Activated naive CD4-positive, alpha-beta T cell treated with anti-CD3 and anti-CD28 coated beads, Interleukin-2, amount 10 ng/mL, durations not matched to agents 7 days and 5 days (primary cell): ENCODE measurements at places on chromosomes 6 and 20.

DNA sequence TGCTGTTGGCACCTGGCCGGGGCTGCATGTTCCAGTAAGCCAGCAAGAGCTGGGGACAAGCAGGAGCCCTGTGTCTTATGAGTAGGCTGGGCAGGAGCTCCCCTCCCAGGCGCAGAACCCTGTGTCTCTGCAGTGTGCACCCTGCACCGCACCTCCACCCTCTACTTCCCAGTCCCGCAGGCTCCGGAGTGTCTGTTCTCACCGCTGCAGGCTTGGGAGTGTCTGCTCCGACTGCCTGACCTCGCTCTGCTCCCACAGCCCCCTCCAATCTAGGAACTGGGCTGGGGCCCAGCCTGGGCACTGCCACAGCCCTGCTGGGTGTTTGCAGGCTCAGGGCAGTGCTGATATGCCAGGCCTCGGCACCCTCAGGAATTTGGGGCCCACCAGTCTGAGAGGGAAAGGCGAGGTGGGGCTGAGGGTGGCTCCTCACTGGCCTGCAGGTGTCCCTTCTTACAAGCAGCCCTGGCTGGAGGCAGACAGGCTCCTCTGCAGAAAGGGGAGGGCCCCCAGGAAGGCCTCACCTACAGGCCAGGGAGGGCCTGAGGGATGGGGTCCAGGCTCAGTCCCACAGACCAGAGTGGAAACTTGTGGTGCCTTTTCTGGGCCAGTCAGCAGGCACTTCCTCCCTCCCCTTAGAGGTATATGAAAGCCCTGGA is 871.6 kb upstream of the GJE1 start:
- H3K4me3 ChIP-seq: no peak overlapping the region
- H3K36me3 ChIP-seq: no peaks in the 10 kb centered on the region
- no peak for DNase-seq

- no peak overlapping the region for H3K4me3 ChIP-seq
- H3K4me1 ChIP-seq: no peaks in the 10 kb centered on the region
- H3K36me3 ChIP-seq: no peaks in the 10 kb centered on the region
- H3K27me3 ChIP-seq: no peaks in the 10 kb centered on the region
Observed at GRCh38 chr6:23269436-23269835, 700.1 kb downstream of the HDGFL1 start.

GRCh38 chr6:40506954-40507353 is 80.2 kb downstream of the LRFN2 start:
- H3K4me1 ChIP-seq: peaks cover 4% of the 10 kb centered on the region
- no peaks in the 10 kb centered on the region for H3K36me3 ChIP-seq
- peaks cover 17% of the 10 kb centered on the region for H3K27me3 ChIP-seq
- no peak overlapping the region for H3K27ac ChIP-seq

- H3K4me1 ChIP-seq: no peaks in the 10 kb centered on the region
- no peaks in the 10 kb centered on the region for H3K36me3 ChIP-seq
- DNase-seq: no peak
- no peak overlapping the region for H3K27ac ChIP-seq
- no peak overlapping the region for H3K4me3 ChIP-seq
Observed at GRCh38 chr6:45857827-45858226, 157.8 kb downstream of the CLIC5 start.

DNA sequence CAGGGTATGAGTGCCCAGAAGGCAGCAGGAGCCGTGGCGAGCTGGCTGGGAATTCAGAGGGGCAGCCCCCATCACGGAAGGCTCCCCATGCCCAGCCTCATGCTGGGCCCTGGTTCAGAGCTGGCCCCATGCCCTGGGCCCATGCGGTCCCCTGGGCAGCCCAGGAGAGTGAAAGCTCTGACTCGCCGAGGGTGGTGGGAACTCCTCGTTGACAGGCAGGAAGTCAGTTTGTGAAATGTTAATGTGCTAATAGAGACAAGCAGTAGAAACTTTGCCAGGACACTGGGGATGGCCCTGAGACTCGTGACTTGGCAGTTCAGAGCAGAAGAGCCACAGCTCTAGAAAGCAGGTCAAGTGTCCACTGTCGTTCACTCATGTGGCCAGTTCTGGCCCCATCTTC is 353.0 kb downstream of the TAF4 start:
- no peaks in the 10 kb centered on the region for H3K4me1 ChIP-seq
- no peak for DNase-seq
- H3K27ac ChIP-seq: no peak overlapping the region

- no peaks in the 10 kb centered on the region for H3K27me3 ChIP-seq
- DNase-seq: no peak
- H3K27ac ChIP-seq: no peak overlapping the region
- peaks cover 40% of the 10 kb centered on the region for H3K4me1 ChIP-seq
- no peak overlapping the region for H3K4me3 ChIP-seq
Observed at GRCh38 chr6:33305052-33305451, 6.3 kb upstream of the RGL2 start.

DNA sequence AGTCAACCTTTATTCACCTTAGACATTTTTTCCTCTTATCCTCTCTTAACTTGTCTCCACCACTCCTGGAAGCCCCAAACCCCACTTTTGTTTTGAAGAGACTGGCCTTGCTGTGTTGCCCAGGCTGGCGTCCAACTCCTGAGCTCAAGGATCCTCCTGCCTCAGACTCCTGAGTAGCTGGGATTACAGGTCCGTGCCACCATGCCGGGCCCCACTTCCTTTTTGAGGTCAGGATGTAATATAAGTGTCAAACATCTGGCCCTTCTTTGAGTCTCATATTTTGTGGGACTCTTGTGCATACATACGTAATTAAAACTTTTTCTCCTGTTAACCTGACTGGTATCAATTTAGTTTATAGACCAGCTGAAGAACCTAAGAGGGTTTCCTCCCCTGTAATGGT is 1.4 kb upstream of the CDK19 start:
- peaks cover 9% of the 10 kb centered on the region for H3K36me3 ChIP-seq
- H3K27me3 ChIP-seq: no peaks in the 10 kb centered on the region
- peak overlapping the region; percentile 99 for H3K27ac ChIP-seq
- H3K4me1 ChIP-seq: peaks cover 65% of the 10 kb centered on the region
- peak; percentile 28 for DNase-seq

DNA sequence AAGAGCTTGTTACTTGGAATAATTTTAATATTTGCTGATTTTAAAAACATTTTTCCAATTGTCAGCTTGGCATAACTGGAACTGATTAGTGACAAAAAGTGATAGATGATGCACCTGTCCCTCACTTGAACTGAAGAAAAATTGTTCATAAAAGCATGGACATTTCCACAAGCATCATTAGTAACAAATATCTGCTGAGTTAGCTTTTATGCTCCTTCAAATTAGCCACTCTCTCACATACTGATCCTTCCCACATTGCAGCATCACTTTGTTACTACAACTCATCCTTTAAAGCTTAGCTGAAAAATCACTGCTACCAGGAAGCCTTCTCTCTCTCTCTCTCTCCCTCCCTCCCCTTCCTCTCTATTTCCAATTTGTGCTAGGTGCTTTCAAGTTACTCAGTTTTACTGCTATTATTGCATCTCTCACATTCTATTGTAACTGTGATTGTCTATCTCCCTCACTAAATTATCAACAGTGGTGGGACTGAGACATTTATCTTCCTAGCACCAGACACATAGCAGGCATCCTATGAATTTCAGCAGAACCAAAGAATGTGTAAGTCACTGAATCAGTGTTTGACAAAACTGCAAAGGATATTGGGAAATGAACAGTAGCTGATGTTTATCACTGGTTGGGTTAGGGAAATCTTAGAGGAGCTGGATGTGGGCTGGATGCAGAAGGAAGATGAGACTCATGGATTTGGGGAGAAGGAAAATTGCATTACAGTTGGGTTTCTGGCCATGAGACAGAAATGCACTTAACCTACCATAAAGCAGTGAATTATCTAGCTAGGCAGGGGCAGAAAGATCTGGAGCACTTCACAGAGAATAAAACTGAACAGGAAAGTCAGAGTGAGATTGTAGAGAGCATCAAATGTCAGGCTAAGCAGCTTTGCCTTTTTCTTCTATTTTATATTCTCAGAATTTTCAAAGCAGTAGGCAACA is 128.4 kb upstream of the PLN start:
- H3K27me3 ChIP-seq: no peaks in the 10 kb centered on the region
- no peaks in the 10 kb centered on the region for H3K36me3 ChIP-seq

DNA sequence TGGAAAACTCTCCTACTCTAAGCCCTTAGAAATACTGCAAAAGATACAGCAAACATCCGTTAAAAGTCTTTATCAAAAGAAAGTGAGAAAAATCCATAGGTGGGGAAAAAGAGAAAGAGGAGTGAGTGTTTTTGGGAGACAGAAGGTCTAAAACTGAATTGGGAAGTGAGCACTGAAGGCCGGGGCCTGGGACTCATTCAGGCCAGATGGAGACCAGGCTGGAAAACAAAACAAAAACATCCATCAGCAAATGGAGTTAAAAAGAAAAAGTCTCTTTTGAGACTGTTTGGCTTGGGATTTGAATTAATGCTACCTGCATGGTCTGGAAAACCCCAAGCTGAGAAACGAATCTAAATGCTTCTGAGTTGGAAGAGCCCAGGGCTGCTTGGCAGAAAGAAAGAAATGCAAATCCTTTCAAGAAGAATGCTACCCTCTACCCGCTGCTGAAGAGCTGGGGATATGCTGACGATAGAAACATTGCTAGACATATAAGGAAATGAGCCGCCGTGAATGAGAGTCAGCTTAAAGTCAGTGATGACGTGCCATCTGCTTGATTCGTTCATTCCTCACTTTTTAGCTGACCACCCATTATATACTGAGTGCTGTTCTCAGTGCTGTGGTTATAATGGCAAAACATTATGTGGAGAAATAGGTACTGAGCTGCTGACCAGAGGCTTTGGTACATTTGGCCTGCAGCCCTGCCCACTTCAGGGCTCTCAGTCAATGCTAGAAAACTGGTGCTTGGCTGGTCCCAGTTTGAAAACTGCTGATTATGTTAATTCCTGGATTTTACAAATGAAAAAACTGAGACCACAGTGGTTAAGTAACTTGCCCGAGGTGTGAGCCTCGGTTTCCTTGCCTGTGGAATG is 28.0 kb upstream of the TULP4 start:
- peaks cover 14% of the 10 kb centered on the region for H3K36me3 ChIP-seq
- peak overlapping the region; percentile 47 for H3K27ac ChIP-seq
- H3K4me1 ChIP-seq: peaks cover 41% of the 10 kb centered on the region
- H3K27me3 ChIP-seq: no peaks in the 10 kb centered on the region
- H3K4me3 ChIP-seq: no peak overlapping the region
- DNase-seq: no peak

DNA sequence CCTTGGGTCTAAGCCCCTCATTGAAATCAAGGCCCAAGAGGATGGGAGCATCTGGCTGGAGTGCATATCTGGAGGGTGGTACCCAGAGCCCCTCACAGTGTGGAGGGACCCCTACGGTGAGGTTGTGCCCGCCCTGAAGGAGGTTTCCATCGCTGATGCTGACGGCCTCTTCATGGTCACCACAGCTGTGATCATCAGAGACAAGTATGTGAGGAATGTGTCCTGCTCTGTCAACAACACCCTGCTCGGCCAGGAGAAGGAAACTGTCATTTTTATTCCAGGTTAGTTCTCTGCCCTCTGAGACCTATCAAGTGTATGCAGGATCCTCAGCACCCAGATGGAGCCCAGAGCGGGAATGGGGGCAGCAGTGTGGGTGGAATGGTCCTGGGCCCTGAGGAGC is 5.1 kb downstream of the BTN2A2 start:
- H3K27ac ChIP-seq: no peak overlapping the region
- H3K4me1 ChIP-seq: peaks cover 24% of the 10 kb centered on the region
- peaks cover 17% of the 10 kb centered on the region for H3K36me3 ChIP-seq
- no peak overlapping the region for H3K4me3 ChIP-seq
- no peak for DNase-seq

GRCh38 chr6:85460921-85461797 is 11.3 kb downstream of the NT5E start:
- peak overlapping the region; percentile 89 for H3K27ac ChIP-seq
- peaks cover 69% of the 10 kb centered on the region for H3K4me1 ChIP-seq
- H3K4me3 ChIP-seq: no peak overlapping the region
- H3K36me3 ChIP-seq: no peaks in the 10 kb centered on the region

DNA sequence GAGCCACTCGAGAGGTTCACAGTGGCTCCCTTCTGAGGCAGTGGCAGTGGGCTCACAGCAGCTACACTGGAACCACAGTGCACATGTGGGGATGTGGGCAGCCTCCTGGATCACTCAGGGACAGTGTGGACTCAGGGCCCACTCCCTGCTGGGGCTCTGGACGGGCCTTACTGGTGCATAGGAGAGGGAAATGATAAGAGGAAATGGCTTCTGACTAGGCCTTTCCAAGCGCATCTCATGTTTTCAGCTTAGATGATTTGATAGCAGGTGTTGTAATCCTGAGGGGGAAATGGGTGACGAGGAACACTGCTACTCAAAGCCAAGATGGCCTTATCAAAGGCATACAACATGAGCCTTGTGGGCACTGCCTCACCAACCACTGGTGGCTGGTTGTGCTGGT is 44.0 kb downstream of the PANK2 start:
- no peak for DNase-seq
- peaks cover 15% of the 10 kb centered on the region for H3K4me1 ChIP-seq
- no peak overlapping the region for H3K27ac ChIP-seq
- H3K36me3 ChIP-seq: peaks cover 19% of the 10 kb centered on the region

DNA sequence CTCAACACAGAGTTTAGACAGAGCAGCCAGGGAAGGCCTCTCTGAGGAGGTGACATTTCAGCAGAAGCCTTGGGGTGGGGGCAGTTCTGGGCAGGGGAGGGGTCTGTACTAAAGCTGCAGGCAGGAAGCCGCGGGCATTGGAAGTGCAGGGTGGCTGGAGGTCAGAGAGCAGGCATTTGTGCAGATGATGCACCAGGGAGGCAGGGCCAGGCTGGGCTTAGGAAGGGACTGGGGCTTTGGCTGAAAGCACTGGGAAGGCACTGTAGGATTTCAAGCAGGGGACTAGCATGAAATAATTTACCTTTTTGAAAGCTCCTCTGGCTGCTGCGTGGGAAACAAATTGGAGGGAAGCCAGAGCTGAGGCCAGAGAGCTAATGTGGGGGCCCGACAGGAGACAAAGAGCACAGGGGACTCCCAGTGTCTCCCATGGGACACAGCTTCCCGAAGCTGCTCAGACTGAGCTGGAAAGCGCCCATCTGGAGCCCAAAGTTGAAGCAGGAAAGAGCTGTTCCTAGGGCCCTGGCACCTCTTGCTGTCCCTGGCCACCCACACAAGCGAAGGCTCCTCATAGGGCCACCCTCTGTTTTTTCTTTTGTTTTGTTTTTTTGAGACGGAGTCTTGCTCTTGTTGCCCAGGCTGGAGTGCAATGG is 19.3 kb downstream of the ADA start:
- no peaks in the 10 kb centered on the region for H3K4me1 ChIP-seq
- no peak overlapping the region for H3K4me3 ChIP-seq
- no peaks in the 10 kb centered on the region for H3K27me3 ChIP-seq
- no peak overlapping the region for H3K27ac ChIP-seq

GRCh38 chr6:50853939-50854338 is 35.3 kb downstream of the TFAP2B start:
- DNase-seq: no peak
- no peaks in the 10 kb centered on the region for H3K36me3 ChIP-seq
- no peaks in the 10 kb centered on the region for H3K4me1 ChIP-seq
- no peak overlapping the region for H3K27ac ChIP-seq
- H3K4me3 ChIP-seq: no peak overlapping the region

- no peaks in the 10 kb centered on the region for H3K36me3 ChIP-seq
- H3K4me3 ChIP-seq: no peak overlapping the region
- no peak for DNase-seq
- H3K27ac ChIP-seq: no peak overlapping the region
- H3K27me3 ChIP-seq: peaks cover 22% of the 10 kb centered on the region
- H3K4me1 ChIP-seq: peaks cover 22% of the 10 kb centered on the region
Observed at GRCh38 chr6:30759575-30760239, 15.4 kb upstream of the IER3 start.
